CD4-positive, alpha-beta memory T cell (primary cell): ENCODE measurements at places on chromosomes 3 and 15. TPM values are rescaled to one million over a fixed set of nuclear protein-coding genes. Genes with fewer than 3 reads are reported as not detected.

The TRH gene
- not detected for total RNA-seq

The GOLGA8S gene
- 0.35 TPM for total RNA-seq

The FETUB gene
- total RNA-seq, result not detected

The MINAR1 gene
- total RNA-seq, result 0.32 TPM

The CCDC54 gene
- not detected for total RNA-seq

The POMGNT2 gene
- 5.4 TPM for total RNA-seq

The SNAPC5 gene
- 32.5 TPM for total RNA-seq

The OR5H14 gene
- total RNA-seq, result not detected

The P2RY14 gene
- 0.94 TPM for total RNA-seq

The HHATL gene
- total RNA-seq, result not detected

The NR2E3 gene
- total RNA-seq, result not detected

The CAND2 gene
- 2.2 TPM for total RNA-seq

The TM4SF4 gene
- not detected for total RNA-seq

The SLC22A14 gene
- not detected for total RNA-seq

The CACNA1D gene
- not detected for total RNA-seq

The GRK7 gene
- total RNA-seq, result not detected

The MESP2 gene
- total RNA-seq, result not detected

The LMAN1L gene
- total RNA-seq, result 0.39 TPM

The BCL2A1 gene
- 25.4 TPM for total RNA-seq

The PLXND1 gene
- 71.4 TPM for total RNA-seq

The DYNLT2B gene
- total RNA-seq, result 7.4 TPM

The NTRK3 gene
- 0.67 TPM for total RNA-seq

The AP3S2 gene
- 34.3 TPM for total RNA-seq

The TEX9 gene
- 2.2 TPM for total RNA-seq

The GUCA1C gene
- not detected for total RNA-seq

The C3orf18 gene
- 14.3 TPM for total RNA-seq

The ZNF80 gene
- 1.1 TPM for total RNA-seq
